Tibial nerve (tissue), 4 donors: ENCODE measurements at places on chromosomes 5 and 9. TPM values are rescaled to one million over a fixed set of nuclear protein-coding genes. Genes with fewer than 3 reads are reported as not detected.

GRCh38 chr9:37582548-37583157, 6.5 kb upstream of the FBXO10 start:
- H3K36me3 ChIP-seq = peaks cover 9% of the 10 kb centered on the region
- peak; percentile 51 for DNase-seq
- H3K4me1 ChIP-seq = no peaks in the 10 kb centered on the region

GRCh38 chr9:136054146-136054545, 40.9 kb downstream of the NACC2 start:
- H3K4me3 ChIP-seq = no peak overlapping the region
- no peaks in the 10 kb centered on the region for H3K36me3 ChIP-seq
- no peak for DNase-seq
- H3K27me3 ChIP-seq = no peaks in the 10 kb centered on the region
- no peaks in the 10 kb centered on the region for H3K4me1 ChIP-seq
- H3K27ac ChIP-seq = no peak overlapping the region

Gene TUBB4B
- total RNA-seq = 102 TPM

DNA sequence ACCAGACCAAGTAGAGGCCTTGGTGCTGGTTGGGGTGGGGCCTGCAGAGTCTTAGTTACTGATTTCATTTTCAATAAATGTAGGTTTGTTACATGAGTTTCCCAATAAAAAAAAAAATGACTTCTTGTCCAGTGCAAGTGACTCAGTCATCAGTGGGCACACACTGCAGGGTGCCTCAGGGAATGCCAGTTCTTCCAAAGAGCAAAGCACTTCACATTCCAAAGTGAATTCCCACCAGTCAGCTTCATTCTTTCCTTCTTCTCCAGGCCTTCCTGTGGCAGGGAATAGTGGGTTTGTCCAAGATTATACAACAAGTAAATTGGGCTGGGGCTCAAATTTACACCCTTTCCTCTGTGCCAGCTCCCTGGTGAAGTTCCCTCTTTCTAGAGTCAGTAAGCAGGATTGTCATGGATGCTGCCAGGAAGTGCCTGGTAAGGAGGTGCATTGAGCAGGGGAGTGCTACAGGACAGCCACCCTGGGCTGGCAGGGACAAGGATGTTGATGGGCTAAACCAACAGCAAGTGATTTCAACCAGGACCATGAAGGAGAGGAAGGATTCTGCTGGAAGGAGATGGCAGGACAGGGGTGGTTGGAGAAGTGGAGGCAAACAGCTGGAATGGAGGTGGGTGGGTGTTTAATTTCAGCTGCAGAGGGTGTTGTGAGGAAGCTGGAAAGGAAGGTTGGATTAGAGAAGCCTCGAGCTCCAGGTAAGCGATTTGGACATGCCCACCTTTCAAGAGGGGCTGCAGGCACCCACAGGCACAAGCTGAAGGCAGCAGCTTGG, 3.7 kb upstream of the B4GALT7 start:
- no peak overlapping the region for H3K4me3 ChIP-seq
- peaks cover 19% of the 10 kb centered on the region for H3K4me1 ChIP-seq
- no peak for DNase-seq
- no peaks in the 10 kb centered on the region for H3K36me3 ChIP-seq
- H3K27me3 ChIP-seq = no peaks in the 10 kb centered on the region
- no peak overlapping the region for H3K27ac ChIP-seq

DNA sequence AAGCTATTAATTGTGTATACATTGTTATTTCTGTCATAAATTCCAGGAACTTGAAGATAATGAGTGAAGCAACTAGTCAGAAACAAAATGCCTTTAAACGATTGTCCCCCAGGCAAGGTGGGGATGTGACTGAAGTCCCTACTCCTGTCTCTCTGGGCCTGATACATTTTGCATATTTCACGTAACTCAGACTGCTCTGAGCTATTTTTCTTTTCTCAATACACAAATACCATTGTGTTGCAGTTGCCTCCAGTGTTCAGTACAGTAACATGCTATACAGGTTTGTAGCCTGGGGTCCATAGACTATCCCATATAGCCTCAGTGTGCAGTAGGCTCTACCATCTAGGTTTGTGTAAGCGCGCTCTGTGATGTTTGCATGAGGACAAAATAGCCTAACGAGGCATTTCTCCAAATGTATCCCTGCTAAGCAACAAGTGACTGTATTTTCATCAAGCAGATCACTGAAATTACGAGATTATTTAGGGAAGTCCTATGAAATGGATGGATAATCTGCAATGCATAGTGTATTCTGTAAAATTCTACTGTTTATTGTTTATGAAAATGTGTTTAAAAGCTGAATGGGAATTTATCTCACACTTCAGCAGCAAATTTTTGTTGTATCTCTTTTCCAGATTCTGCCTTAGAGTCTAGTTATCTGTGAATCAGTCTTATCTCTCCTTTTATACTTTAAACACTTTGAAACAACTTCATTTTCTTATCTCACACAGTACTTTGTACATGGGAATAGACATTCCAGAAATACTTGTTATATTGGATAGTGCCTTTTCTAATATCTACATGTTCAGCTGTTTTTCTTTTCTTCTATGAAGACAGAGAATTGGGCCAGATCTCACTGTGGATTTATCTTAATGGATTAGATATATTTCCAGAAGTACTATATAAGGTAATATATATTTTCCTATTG, 150.5 kb downstream of the CD180 start:
- no peak overlapping the region for H3K27ac ChIP-seq
- DNase-seq = no peak
- no peak overlapping the region for H3K4me3 ChIP-seq
- no peaks in the 10 kb centered on the region for H3K36me3 ChIP-seq
- peaks cover 9% of the 10 kb centered on the region for H3K4me1 ChIP-seq
- no peaks in the 10 kb centered on the region for H3K27me3 ChIP-seq

DNA sequence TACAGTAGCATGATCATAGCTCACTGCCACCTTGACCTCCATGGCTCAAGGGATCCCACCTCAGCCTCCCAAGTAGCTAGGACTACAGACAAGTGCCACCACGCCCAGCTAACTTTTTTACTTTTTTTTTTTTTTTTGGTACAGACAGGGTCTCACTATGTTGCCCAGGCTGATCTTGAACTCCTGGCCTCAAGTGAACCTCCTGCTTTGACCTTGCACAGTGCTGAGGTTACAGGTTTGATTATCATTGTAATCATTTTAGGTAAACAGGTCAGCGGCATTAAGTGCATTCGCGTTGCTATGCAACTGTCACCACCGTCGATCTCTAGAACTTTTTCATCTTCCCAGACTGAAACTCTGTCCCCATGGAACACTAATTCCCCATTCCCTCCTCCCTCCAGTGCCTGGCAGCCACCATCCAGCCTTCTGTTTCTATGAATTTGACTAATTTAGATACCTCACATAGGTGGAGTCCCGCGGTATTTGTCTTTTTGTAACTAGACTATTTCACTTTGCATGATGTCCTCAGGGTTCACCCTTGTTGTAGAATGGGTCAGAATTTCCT, 5.8 kb upstream of the CARD19 start:
- H3K27me3 ChIP-seq = no peaks in the 10 kb centered on the region
- peaks cover 21% of the 10 kb centered on the region for H3K4me1 ChIP-seq
- peaks cover 8% of the 10 kb centered on the region for H3K36me3 ChIP-seq
- no peak overlapping the region for H3K27ac ChIP-seq
- no peak for DNase-seq
